ENCODE measurements at places on chromosomes 5 and 9. TPM values are rescaled to one million over a fixed set of nuclear protein-coding genes. Genes with fewer than 3 reads are reported as not detected.

The GAPVD1 gene
- total RNA-seq = 34.1 TPM

The CHSY3 gene
- total RNA-seq = 0.80 TPM

The SV2C gene
- total RNA-seq = 0.10 TPM

The SPATA6L gene
- 0.82 TPM for total RNA-seq

The CARD6 gene
- 5.9 TPM for total RNA-seq

The C8G gene
- total RNA-seq = 3.1 TPM
